ENCODE measurements at places on chromosomes 5 and 9.

- no peak for DNase-seq
- no peaks in the 10 kb centered on the region for H3K27me3 ChIP-seq
- no peak overlapping the region for H3K4me3 ChIP-seq
- H3K4me1 ChIP-seq: peaks cover 7% of the 10 kb centered on the region
- no peak overlapping the region for H3K27ac ChIP-seq
Observed at GRCh38 chr9:108209132-108209685, 646.6 kb downstream of the ACTL7B start.

- H3K27me3 ChIP-seq: no peaks in the 10 kb centered on the region
- H3K4me1 ChIP-seq: peaks cover 7% of the 10 kb centered on the region
- no peaks in the 10 kb centered on the region for H3K36me3 ChIP-seq
- H3K4me3 ChIP-seq: peak overlapping the region; percentile 1
- no peak overlapping the region for H3K27ac ChIP-seq
Observed at GRCh38 chr5:171336521-171337209, 27.6 kb downstream of the TLX3 start.

DNA sequence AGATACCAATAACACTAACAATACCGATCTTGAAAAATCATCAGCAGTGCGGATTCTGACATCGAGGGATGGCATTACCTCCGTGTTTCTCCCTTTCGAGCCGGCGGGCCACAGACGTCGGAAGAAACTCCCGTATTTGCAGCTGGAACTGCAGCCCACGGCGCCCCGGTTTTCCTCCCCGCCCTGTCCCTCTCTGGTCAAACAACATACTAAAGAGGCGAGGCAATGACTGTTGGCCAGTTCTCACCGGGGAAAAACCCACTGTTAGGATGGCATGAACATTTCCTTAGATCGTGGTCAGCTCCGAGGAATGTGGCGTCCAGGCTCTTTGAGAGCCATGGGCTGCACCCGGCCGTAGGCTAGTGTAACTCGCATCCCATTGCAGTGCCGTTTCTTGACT, 32.8 kb downstream of the OLFM1 start:
- H3K4me1 ChIP-seq: no peaks in the 10 kb centered on the region
- no peaks in the 10 kb centered on the region for H3K36me3 ChIP-seq

- H3K4me3 ChIP-seq: no peak overlapping the region
- H3K36me3 ChIP-seq: no peaks in the 10 kb centered on the region
- no peak overlapping the region for H3K27ac ChIP-seq
Observed at GRCh38 chr5:19496056-19496455, 491.9 kb downstream of the CDH18 start.

- H3K4me3 ChIP-seq: no peak overlapping the region
- H3K36me3 ChIP-seq: no peaks in the 10 kb centered on the region
- no peaks in the 10 kb centered on the region for H3K4me1 ChIP-seq
- no peak overlapping the region for H3K27ac ChIP-seq
- DNase-seq: no peak
- H3K27me3 ChIP-seq: no peaks in the 10 kb centered on the region
Observed at GRCh38 chr9:114643896-114644295, 13.7 kb downstream of the TEX53 start.

- no peak for DNase-seq
- peaks cover 18% of the 10 kb centered on the region for H3K4me1 ChIP-seq
- no peak overlapping the region for H3K27ac ChIP-seq
- no peaks in the 10 kb centered on the region for H3K36me3 ChIP-seq
- H3K27me3 ChIP-seq: no peaks in the 10 kb centered on the region
Observed at GRCh38 chr9:133705576-133705975, 32.6 kb downstream of the SARDH start.

GRCh38 chr5:56080375-56081052, 85.8 kb upstream of the IL6ST start:
- H3K36me3 ChIP-seq: no peaks in the 10 kb centered on the region
- no peak overlapping the region for H3K4me3 ChIP-seq
- H3K27me3 ChIP-seq: no peaks in the 10 kb centered on the region
- H3K4me1 ChIP-seq: peaks cover 43% of the 10 kb centered on the region

- H3K27ac ChIP-seq: peak overlapping the region; percentile 62
- DNase-seq: peak; percentile 87
- H3K36me3 ChIP-seq: no peaks in the 10 kb centered on the region
- H3K4me3 ChIP-seq: no peak overlapping the region
Observed at GRCh38 chr5:137142764-137143605, 356.1 kb downstream of the SPOCK1 start.

- peaks cover 14% of the 10 kb centered on the region for H3K4me1 ChIP-seq
- DNase-seq: no peak
- H3K27ac ChIP-seq: peak overlapping the region; percentile 26
- no peak overlapping the region for H3K4me3 ChIP-seq
- H3K27me3 ChIP-seq: no peaks in the 10 kb centered on the region
- no peaks in the 10 kb centered on the region for H3K36me3 ChIP-seq
Observed at GRCh38 chr9:95570646-95571045, 53.9 kb upstream of the PTCH1 start.

GRCh38 chr9:88197781-88198340, 59.6 kb upstream of the SPATA31C2 start:
- DNase-seq: no peak
- H3K27me3 ChIP-seq: no peaks in the 10 kb centered on the region
- H3K36me3 ChIP-seq: no peaks in the 10 kb centered on the region
- H3K4me1 ChIP-seq: peaks cover 11% of the 10 kb centered on the region
- H3K4me3 ChIP-seq: peak overlapping the region; percentile 30

GRCh38 chr9:107620801-107621200, 131.2 kb upstream of the KLF4 start:
- peaks cover 29% of the 10 kb centered on the region for H3K4me1 ChIP-seq
- H3K36me3 ChIP-seq: no peaks in the 10 kb centered on the region
- H3K27me3 ChIP-seq: no peaks in the 10 kb centered on the region

- H3K4me3 ChIP-seq: no peak overlapping the region
- no peaks in the 10 kb centered on the region for H3K27me3 ChIP-seq
- H3K27ac ChIP-seq: no peak overlapping the region
- no peak for DNase-seq
Observed at GRCh38 chr5:169970911-169971765, 9.2 kb downstream of the INSYN2B start.

DNA sequence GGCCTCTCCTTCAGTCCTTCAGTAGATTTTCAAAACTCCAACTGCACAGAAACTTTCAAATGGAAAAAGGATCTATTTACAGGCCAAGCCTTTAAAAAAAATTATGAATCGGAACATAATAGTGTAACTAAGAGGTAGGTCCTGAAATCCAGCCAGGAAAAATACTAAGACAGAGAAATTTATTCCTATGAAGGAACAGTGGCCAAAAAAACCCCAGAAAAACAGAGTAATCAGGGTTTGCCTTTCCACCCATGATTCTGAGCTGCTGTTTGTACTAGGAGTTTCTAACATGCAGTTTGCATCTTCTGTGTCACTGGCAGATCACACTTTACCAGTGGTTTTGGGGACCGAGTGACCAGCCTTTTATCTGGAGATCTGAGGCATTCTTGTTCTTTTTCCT, 93.1 kb upstream of the TMED7 start:
- DNase-seq: no peak
- H3K4me3 ChIP-seq: no peak overlapping the region

- H3K27me3 ChIP-seq: no peaks in the 10 kb centered on the region
- no peak overlapping the region for H3K27ac ChIP-seq
- no peak overlapping the region for H3K4me3 ChIP-seq
- no peak for DNase-seq
- H3K36me3 ChIP-seq: no peaks in the 10 kb centered on the region
Observed at GRCh38 chr5:133366438-133366837, 245.9 kb downstream of the FSTL4 start.

DNA sequence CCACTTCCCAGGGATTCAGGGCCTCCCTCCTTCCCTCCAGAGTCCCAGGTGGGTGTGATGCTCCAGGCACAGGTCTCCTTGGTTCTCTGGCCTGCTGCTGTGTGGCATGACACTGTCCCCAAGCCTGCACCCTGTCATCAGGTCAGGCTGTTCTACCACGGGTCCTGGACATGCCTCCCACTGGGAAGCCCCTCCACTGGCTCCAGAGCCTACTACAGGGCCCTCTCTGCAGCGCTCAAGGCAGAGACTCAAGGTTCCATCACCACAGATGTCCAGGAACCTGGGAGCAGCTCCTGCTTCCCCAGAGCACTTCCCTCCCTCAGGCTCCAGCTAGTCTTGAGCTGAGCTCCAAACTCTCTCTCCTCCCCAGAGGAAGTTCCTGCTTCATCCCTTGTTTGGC, 237.3 kb downstream of the PBX3 start:
- no peaks in the 10 kb centered on the region for H3K27me3 ChIP-seq
- H3K36me3 ChIP-seq: no peaks in the 10 kb centered on the region
- H3K4me1 ChIP-seq: no peaks in the 10 kb centered on the region
- DNase-seq: no peak
- no peak overlapping the region for H3K27ac ChIP-seq

DNA sequence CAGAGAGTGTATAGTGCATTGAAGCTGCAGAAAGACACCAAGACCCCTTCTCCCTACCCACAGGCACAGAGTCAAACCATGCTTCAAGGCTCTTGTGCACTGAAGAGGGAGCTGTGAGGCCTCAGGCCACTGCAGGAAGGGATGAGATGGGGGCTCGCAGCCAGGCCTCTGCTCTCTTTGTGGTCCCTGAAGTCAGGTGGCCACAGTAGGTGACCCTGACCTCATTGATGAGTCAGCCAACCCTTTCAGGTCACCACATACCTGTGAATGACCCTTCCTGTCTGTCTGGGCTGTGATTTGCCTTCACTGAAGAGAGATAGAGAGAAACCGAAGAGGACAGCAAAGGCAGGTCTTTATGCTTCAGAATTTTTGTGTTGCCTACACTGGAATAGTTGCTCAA, 372.1 kb downstream of the ACTL7B start:
- DNase-seq: no peak
- H3K36me3 ChIP-seq: no peaks in the 10 kb centered on the region
- H3K4me3 ChIP-seq: no peak overlapping the region
- no peak overlapping the region for H3K27ac ChIP-seq
- peaks cover 14% of the 10 kb centered on the region for H3K4me1 ChIP-seq

DNA sequence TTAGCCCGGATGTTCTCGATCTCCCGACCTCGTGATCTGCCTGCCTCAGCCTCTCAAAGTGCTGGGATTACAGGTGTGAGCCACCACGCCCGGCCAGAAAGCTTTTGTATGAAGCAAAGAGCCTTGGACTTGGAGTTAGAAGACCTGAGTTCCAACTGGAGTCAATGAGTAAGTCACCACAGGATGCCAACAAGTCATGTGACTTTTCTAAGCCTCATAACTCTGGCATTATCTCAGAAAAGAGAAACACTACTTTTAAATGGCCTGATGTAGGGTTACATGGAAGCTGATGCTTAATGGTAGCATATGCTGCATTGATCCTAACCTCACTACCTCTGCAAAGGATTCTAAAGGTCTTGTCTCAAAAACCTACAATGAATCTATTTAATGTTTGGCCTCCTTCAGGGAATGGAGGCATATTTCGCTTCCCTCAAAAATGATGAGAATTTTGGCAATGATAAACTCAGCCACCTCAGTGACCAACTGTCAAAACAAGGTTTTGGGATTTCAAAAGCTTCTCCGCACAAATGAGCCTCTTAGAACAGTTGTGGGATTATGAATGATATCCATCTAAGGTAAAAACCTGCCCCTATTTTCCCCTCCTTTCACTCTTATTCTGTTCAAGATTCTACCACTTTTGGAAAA, 236.8 kb downstream of the ACTL7B start:
- no peak overlapping the region for H3K27ac ChIP-seq
- H3K27me3 ChIP-seq: no peaks in the 10 kb centered on the region
- H3K4me3 ChIP-seq: no peak overlapping the region
- H3K36me3 ChIP-seq: no peaks in the 10 kb centered on the region
- no peaks in the 10 kb centered on the region for H3K4me1 ChIP-seq

GRCh38 chr5:71809446-71809845, 90.4 kb downstream of the CARTPT start:
- no peak for DNase-seq
- H3K4me3 ChIP-seq: no peak overlapping the region
- no peaks in the 10 kb centered on the region for H3K36me3 ChIP-seq
- no peaks in the 10 kb centered on the region for H3K4me1 ChIP-seq

- peaks cover 9% of the 10 kb centered on the region for H3K4me1 ChIP-seq
- H3K36me3 ChIP-seq: peaks cover 6% of the 10 kb centered on the region
- no peaks in the 10 kb centered on the region for H3K27me3 ChIP-seq
- peak overlapping the region; percentile 73 for H3K27ac ChIP-seq
Observed at GRCh38 chr9:111356481-111357244, 26.6 kb upstream of the OR2K2 start.

DNA sequence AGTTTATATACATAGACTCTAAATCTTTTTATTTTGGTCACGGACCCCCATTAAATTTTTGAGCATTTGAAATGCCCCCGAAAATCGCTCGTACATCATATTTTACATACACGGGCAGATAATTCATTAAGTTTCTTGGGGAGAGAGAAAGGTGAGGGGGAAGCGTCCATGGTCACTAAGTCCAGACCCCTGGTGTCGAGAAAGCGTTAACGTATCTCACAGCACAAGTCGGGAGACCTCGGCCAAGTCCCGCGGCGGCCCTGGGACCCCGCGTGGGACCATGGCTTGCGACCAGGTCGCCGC, 794 bp downstream of the PTBP3 start:
- H3K27me3 ChIP-seq: no peaks in the 10 kb centered on the region
- peaks cover 43% of the 10 kb centered on the region for H3K4me1 ChIP-seq
- no peaks in the 10 kb centered on the region for H3K36me3 ChIP-seq
- peak overlapping the region; percentile 99 for H3K27ac ChIP-seq

DNA sequence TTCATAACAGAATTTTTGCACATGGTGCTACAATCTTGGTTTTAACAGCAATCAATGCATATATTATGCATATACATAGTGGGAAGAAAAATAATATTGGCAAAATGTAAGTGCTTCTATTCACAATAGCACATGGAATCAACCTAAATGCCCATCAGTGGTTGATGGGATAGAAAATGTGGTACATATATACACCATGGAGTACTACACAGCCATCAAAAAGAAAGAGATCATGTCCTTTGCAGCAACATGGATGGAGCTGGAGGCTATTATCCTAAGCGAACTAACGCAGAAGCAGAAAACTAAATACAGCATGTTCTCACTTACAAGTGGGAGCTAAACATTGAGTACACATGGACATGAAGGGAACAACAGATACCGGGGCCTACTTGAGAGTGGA, 37.2 kb upstream of the TLX3 start:
- no peak overlapping the region for H3K4me3 ChIP-seq
- no peaks in the 10 kb centered on the region for H3K4me1 ChIP-seq

GRCh38 chr9:85483208-85483607, 258.5 kb downstream of the AGTPBP1 start:
- H3K27ac ChIP-seq: no peak overlapping the region
- no peaks in the 10 kb centered on the region for H3K4me1 ChIP-seq
- H3K4me3 ChIP-seq: no peak overlapping the region
- no peak for DNase-seq

- DNase-seq: no peak
- H3K27me3 ChIP-seq: no peaks in the 10 kb centered on the region
- no peaks in the 10 kb centered on the region for H3K36me3 ChIP-seq
- no peak overlapping the region for H3K27ac ChIP-seq
Observed at GRCh38 chr9:27888661-27889295, 315.5 kb upstream of the C9orf72 start.

- no peak for DNase-seq
- no peak overlapping the region for H3K4me3 ChIP-seq
- no peaks in the 10 kb centered on the region for H3K36me3 ChIP-seq
- no peaks in the 10 kb centered on the region for H3K4me1 ChIP-seq
- H3K27ac ChIP-seq: no peak overlapping the region
Observed at GRCh38 chr5:127423173-127423798, 94.2 kb upstream of the PRRC1 start.
